ENCODE measurements at places on chromosomes 12 and 14. TPM values are rescaled to one million over a fixed set of nuclear protein-coding genes. Genes with fewer than 3 reads are reported as not detected.

WDHD1 gene
- total RNA-seq = not detected

- DNase-seq = no peak
These were observed 14.2 kb downstream of the FAM161B start for GRCh38 chr14:73935666-73936065.

DNA sequence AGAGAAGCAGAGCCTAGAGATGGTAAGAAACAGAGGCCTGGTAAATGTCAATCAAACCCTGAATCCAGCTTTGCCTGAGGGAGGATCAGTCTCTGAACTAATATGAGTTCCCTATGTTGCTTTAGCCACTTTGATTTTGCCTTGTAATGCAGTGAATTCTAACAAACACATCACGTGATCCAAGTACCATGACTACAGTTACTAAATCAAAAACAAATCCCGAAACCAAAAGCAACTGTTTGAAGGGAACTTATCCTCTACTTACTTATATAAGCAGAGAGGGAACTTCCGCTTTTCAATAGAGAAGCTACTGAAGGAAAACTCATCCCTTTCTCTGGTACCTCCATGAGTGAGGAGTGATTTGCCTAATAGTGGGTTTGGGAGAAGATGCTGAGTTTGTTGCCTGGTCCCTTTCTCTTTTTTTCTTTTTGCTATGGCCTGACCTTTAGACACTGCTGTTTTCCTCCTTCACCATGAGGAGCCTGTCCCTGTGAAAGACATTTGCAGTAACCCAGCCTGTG, 7.7 kb upstream of the PPTC7 start:
- DNase-seq = no peak

PLEKHD1 gene
- 0.16 TPM for total RNA-seq

DNA sequence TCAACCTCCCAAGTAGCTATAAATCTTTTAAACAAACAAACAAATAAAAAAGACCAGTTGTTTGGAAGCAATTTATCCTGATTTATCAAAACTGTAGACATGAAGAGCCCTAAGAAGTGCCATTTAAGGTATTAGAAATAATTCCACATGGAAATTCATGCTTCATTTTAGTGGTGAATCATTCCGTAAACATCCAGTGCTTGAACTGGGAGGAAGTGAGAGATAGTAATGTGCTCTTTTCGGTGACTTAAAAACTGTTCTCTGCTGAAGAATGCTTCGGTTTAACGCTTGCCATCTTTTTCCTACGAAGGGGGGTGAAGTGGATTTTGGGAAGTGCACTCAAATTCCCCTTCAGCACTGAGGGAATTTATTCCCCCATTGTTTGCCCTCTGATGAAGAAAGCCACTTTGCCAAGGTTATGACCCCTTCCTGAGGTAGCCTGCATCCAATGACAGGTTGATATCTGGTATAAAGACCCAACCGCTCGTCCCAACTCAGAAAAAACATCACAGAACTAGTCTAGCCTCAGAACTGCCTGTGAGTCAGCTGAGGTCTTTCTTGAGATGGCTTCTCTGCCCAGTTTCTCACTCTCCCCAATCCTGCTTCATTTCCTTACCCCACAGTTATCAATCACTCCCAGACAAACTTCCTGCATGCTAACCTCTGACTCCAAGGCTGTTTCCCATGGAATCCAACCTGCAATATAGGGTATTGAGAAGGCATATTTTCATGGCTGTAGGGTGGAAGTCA, 244.1 kb downstream of the AEBP2 start:
- DNase-seq = no peak

PDE3A gene
- 51.3 TPM for total RNA-seq

GRCh38 chr12:55515696-55516095, 23.5 kb downstream of the OR6C68 start:
- no peak for DNase-seq

- DNase-seq = no peak
These were observed 4.1 kb downstream of the C12orf75 start for GRCh38 chr12:105334582-105334981.

Measured in transverse colon (tissue), 4 donors.